ENCODE measurements at places on chromosomes 1 and 21.

GRCh38 chr1:173293756-173294155, 86.6 kb upstream of the TNFSF4 start:
- no peak for DNase-seq

DNA sequence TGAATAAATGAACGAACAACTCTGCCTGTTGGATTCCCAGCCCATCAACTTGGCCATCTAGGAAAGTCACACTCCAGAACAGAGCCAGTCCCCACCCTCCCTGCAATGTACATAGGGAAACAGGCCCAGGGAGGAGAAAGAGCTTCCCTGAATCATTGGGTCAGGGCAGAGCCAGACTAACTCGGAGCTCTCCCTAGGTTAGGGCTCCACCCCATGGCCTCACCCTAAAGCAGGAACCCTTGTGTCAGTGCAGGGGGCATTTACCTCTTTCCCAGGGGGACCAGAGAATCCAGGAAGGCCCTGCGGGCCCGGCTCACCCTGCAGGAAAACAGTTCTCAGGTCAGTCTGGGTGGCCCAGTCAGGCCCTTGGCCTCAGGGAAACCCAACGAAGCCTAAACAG, 11.6 kb downstream of the COL9A2 start:
- no peak for DNase-seq

- DNase-seq, result peak; percentile 17
These were observed 18.4 kb downstream of the HHAT start for GRCh38 chr1:210347112-210347511.

DNA sequence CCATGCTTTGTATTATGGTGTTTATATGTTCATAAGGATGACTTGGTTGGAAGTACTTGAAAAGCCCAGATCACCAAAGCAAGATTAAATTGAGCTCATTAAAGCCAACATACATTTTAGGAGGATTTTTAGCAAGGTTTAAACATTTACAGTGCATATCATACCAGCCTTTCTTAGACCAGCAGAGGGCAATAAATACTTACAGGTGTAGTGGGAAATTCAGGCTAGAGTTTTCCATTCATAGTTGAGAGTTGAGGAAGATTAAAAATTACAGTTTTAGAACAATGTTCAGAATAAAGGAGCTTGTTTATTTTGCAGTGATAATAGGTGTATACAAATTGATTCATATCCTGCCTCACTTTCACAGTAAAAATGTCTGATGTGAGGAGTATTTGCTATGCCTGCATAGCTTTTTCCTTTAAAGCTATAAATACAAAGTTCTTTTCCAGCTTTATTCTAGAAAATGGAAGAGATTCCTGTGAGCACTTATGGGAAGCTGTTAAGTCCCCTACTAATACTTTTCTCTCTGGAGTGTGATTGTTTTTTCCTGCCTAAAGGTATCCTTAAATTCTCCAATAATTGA, 35.3 kb downstream of the DTL start:
- peak; percentile 87 for DNase-seq

Measured in adipocyte (in vitro differentiated cells).